ENCODE measurements at places on chromosomes 5 and 9. TPM values are rescaled to one million over a fixed set of nuclear protein-coding genes. Genes with fewer than 3 reads are reported as not detected.

DNA sequence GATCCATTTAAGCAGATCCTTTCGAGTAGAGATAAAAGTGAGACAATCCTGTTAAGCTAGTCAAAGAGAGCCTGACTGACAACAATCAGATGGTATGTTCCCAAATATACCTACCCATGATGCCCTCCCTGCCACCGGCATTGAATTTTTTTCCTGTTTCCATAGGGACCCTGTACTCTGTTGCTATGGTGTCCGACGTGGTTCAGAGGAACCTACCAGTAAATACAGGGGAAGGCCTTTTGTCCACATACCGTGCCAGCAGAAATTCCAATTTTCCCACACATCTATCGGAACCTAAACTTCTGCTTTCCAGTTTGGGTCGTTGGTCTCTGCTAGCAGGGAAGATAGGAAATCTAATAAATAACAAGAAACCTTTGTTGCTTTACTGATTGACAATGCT, 64.7 kb downstream of the MEGF10 start:
- peaks cover 18% of the 10 kb centered on the region for H3K4me1 ChIP-seq
- H3K27me3 ChIP-seq, result no peaks in the 10 kb centered on the region
- no peaks in the 10 kb centered on the region for H3K36me3 ChIP-seq
- no peak for DNase-seq
- H3K4me3 ChIP-seq, result no peak overlapping the region

DNA sequence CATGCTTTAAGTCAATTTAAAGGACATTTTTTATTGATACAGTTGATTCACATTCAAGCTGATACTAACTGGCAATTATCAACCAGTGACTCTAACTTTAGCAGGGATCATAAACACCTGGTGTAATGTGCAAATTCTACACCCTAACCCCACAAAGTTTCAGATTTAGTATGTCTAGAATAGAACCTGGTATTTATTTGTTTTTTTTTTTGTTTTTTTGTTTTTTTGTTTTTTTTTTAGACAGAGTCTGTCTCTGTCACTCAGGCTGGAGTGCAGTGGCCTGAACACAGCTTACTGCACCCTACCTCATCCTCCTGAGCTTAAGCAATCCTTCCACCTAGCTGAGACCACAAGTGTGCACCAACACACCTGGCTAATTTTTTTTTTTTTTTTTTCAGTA, 311.2 kb upstream of the SEMA6A start:
- DNase-seq, result no peak
- H3K4me1 ChIP-seq, result peaks cover 15% of the 10 kb centered on the region
- H3K27me3 ChIP-seq, result peaks cover 3% of the 10 kb centered on the region
- H3K4me3 ChIP-seq, result no peak overlapping the region

- DNase-seq, result no peak
- H3K27ac ChIP-seq, result no peak overlapping the region
- peaks cover 13% of the 10 kb centered on the region for H3K27me3 ChIP-seq
- no peaks in the 10 kb centered on the region for H3K36me3 ChIP-seq
- H3K4me3 ChIP-seq, result no peak overlapping the region
These were observed 64.0 kb downstream of the SFXN1 start for GRCh38 chr5:175542232-175542965.

S1PR3 gene
- total RNA-seq, result 7.1 TPM

GRCh38 chr9:97348871-97349270, 41.4 kb downstream of the CCDC180 start:
- H3K4me1 ChIP-seq, result no peaks in the 10 kb centered on the region
- DNase-seq, result no peak
- no peak overlapping the region for H3K4me3 ChIP-seq
- H3K27me3 ChIP-seq, result no peaks in the 10 kb centered on the region
- peaks cover 8% of the 10 kb centered on the region for H3K36me3 ChIP-seq
- no peak overlapping the region for H3K27ac ChIP-seq

DNA sequence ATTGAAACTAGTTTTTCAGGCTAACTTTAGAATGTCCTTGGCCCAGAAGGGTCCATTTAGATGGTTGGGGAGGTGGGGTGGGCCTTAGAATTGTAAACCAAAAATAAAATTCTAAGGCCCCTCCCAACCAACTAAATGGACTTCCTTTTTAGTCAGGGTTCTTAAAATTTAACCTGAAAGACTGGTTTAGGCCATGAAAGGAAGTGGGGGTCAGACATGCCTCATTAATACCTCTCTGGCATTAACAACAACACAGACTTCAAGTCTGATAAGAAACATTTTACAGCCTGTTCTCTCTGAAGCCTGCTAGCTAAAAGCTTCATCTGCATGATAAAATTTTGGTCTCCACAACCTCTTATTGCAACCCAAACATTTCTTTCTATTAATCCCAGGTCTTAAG, 65.5 kb upstream of the TNC start:
- DNase-seq, result no peak
- H3K27ac ChIP-seq, result no peak overlapping the region
- no peaks in the 10 kb centered on the region for H3K27me3 ChIP-seq
- H3K36me3 ChIP-seq, result no peaks in the 10 kb centered on the region
- H3K4me1 ChIP-seq, result peaks cover 30% of the 10 kb centered on the region

- H3K36me3 ChIP-seq, result no peaks in the 10 kb centered on the region
- no peak for DNase-seq
- H3K4me1 ChIP-seq, result no peaks in the 10 kb centered on the region
- H3K27me3 ChIP-seq, result no peaks in the 10 kb centered on the region
These were observed 88.8 kb upstream of the BRINP1 start for GRCh38 chr9:119458068-119458467.

GMCL2 gene
- not detected for total RNA-seq

GRCh38 chr5:17679597-17680203, 45.4 kb downstream of the TAF11L14 start:
- no peaks in the 10 kb centered on the region for H3K4me1 ChIP-seq
- no peaks in the 10 kb centered on the region for H3K36me3 ChIP-seq
- no peak for DNase-seq
- no peak overlapping the region for H3K4me3 ChIP-seq
- H3K27me3 ChIP-seq, result no peaks in the 10 kb centered on the region

- H3K36me3 ChIP-seq, result peaks cover 8% of the 10 kb centered on the region
- H3K4me3 ChIP-seq, result no peak overlapping the region
- H3K27ac ChIP-seq, result no peak overlapping the region
- H3K27me3 ChIP-seq, result no peaks in the 10 kb centered on the region
These were observed 561.1 kb downstream of the MTRR start for GRCh38 chr5:8429778-8430758.

GRCh38 chr9:84393266-84393950, 52.9 kb upstream of the SLC28A3 start:
- no peaks in the 10 kb centered on the region for H3K36me3 ChIP-seq
- H3K4me3 ChIP-seq, result no peak overlapping the region
- peaks cover 8% of the 10 kb centered on the region for H3K4me1 ChIP-seq
- peak; percentile 30 for DNase-seq

- peaks cover 2% of the 10 kb centered on the region for H3K36me3 ChIP-seq
- H3K4me1 ChIP-seq, result no peaks in the 10 kb centered on the region
- no peak overlapping the region for H3K27ac ChIP-seq
These were observed 133.7 kb downstream of the NMUR2 start for GRCh38 chr5:152271420-152271819.

DNA sequence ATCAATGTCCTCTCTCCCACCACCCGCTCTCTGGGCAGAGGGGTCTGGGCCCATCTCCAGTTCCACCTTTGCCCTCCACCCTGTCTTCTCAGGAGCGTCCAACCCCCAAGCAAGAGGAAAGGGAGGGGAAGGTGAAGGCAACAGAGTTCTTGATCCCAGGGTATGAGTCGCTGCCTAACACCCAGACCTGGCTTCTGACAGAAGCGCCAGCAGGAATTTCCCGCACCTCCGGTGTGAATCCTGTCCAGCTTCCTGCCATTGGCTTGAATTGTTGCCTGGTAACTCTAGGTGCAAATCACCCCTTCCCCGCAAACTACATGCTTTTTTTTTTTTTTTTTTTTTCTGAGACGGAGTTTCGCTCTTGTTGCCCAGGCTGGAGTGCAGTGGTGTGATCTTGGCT, 84.2 kb upstream of the IER5L start:
- H3K4me1 ChIP-seq, result peaks cover 34% of the 10 kb centered on the region
- H3K4me3 ChIP-seq, result no peak overlapping the region
- no peak overlapping the region for H3K27ac ChIP-seq
- peaks cover 51% of the 10 kb centered on the region for H3K27me3 ChIP-seq
- no peak for DNase-seq

ANKRA2 gene
- 14.5 TPM for total RNA-seq

C9orf153 gene
- not detected for total RNA-seq

GRCh38 chr5:179819296-179820126, 1.2 kb upstream of the SQSTM1 start:
- H3K27ac ChIP-seq, result no peak overlapping the region
- peak; percentile 70 for DNase-seq
- peaks cover 22% of the 10 kb centered on the region for H3K27me3 ChIP-seq
- H3K36me3 ChIP-seq, result peaks cover 13% of the 10 kb centered on the region
- H3K4me3 ChIP-seq, result peak overlapping the region; percentile 59

GRCh38 chr9:83445703-83446265, 92.4 kb downstream of the FRMD3 start:
- H3K4me3 ChIP-seq, result no peak overlapping the region
- H3K4me1 ChIP-seq, result no peaks in the 10 kb centered on the region

DNA sequence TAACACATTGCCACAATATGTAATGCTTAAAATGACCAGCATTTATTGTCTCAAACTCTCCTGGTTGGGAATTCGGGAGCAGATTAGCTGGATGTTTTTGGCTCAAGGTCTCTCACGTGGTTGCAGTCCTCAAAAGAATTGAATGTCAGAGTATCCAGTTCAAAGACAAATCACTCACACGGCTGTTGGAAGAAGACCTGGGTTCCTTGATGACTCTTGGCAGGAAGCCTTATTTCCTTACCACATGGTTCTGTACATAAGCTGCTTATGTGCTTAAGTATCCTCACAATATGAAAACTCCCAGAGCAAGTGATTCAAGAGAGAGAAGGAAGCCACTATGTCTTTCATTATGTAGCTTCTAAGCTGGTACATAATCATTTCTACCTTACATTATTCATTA, 230.3 kb upstream of the PTPRD start:
- H3K36me3 ChIP-seq, result no peaks in the 10 kb centered on the region
- DNase-seq, result no peak
- H3K4me3 ChIP-seq, result no peak overlapping the region
- H3K4me1 ChIP-seq, result peaks cover 4% of the 10 kb centered on the region
- H3K27me3 ChIP-seq, result no peaks in the 10 kb centered on the region
- H3K27ac ChIP-seq, result no peak overlapping the region

DNA sequence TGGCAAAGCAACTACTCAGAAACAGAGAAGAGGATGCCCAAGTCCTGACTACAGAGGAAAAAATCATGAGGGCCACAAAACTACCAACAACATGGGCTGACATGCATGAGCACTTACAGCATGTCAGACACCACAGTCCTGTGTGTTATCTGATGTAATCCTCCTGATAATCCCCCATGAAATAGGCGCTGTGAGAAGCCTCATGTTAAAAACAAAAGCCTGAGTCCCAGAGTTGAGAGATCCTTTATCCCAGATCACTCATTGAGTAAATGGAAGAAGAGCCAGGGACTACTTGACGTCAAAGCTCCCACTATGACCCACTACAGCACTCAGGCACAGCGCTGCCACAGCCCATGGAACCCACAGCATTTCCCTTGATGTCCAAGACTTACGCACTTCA, 7.2 kb upstream of the SPOCK1 start:
- no peak overlapping the region for H3K4me3 ChIP-seq
- no peaks in the 10 kb centered on the region for H3K27me3 ChIP-seq
- no peaks in the 10 kb centered on the region for H3K4me1 ChIP-seq
- no peak for DNase-seq
- H3K27ac ChIP-seq, result no peak overlapping the region

ADCY2 gene
- total RNA-seq, result 165 TPM

CCIN gene
- 0.20 TPM for total RNA-seq

- H3K4me3 ChIP-seq, result no peak overlapping the region
- H3K36me3 ChIP-seq, result no peaks in the 10 kb centered on the region
- no peak for DNase-seq
- H3K4me1 ChIP-seq, result no peaks in the 10 kb centered on the region
These were observed 89.7 kb downstream of the DAP start for GRCh38 chr5:10671041-10672008.

GRCh38 chr5:15914638-15915037, 265.0 kb downstream of the MARCHF11 start:
- H3K27me3 ChIP-seq, result no peaks in the 10 kb centered on the region
- H3K4me3 ChIP-seq, result no peak overlapping the region
- no peak overlapping the region for H3K27ac ChIP-seq
- H3K36me3 ChIP-seq, result no peaks in the 10 kb centered on the region
- DNase-seq, result no peak
- H3K4me1 ChIP-seq, result peaks cover 40% of the 10 kb centered on the region

DNA sequence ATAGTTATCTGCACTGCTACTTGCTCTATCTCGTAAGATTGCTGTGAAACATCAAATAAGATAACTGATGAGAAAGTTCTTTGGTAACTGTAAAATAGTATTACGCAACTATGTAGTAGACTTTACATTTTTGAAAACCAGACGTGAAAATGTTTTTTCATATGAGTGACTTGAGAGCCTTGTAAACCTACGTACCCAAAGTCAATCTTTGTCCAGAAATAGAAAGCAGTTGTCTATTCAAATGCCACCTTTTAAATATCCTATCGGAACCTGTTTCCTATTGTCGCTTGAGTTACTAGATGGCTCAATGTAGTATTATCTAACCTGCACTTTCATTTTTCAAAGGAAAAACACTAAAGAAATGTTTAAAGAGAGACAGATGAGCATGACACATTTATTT, 1.6 kb downstream of the FNIP1 start:
- peaks cover 18% of the 10 kb centered on the region for H3K4me1 ChIP-seq
- peaks cover 17% of the 10 kb centered on the region for H3K27me3 ChIP-seq
- peak overlapping the region; percentile 97 for H3K4me3 ChIP-seq
- no peak overlapping the region for H3K27ac ChIP-seq
- no peaks in the 10 kb centered on the region for H3K36me3 ChIP-seq
- DNase-seq, result no peak

- no peaks in the 10 kb centered on the region for H3K36me3 ChIP-seq
- H3K27me3 ChIP-seq, result no peaks in the 10 kb centered on the region
These were observed 153.0 kb downstream of the FER start for GRCh38 chr5:108900668-108901067.

DNA sequence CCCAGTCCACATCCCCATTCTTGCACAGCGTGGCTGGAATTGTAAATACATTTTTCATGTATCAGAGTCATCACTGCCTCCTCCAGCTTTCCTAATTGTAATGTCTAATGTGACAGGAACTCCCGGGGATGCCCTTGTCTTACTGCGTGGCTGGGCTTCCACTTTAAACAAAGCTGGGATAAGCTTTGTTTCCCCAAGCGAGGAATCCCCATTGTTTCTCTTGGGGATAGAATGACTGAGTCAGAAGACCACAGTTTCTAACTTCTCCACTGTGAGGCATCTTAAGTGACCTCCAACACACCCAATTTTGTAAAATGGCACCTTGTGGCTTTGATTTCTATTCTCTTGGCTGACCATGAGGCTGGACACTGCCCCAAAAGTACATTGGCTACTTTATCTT, 22.4 kb downstream of the ARPC5L start:
- peaks cover 37% of the 10 kb centered on the region for H3K4me1 ChIP-seq
- peaks cover 2% of the 10 kb centered on the region for H3K36me3 ChIP-seq
- DNase-seq, result no peak
- H3K27me3 ChIP-seq, result no peaks in the 10 kb centered on the region

FUT7 gene
- not detected for total RNA-seq

Data from WTC11 (cell line).